ENCODE measurements at places on chromosomes 11 and 22.

- H3K4me1 ChIP-seq, result no peaks in the 10 kb centered on the region
- H3K36me3 ChIP-seq, result no peaks in the 10 kb centered on the region
- no peak overlapping the region for H3K4me3 ChIP-seq
- H3K27ac ChIP-seq, result no peak overlapping the region
- no peak for DNase-seq
These were observed 257.3 kb upstream of the ISX start for GRCh38 chr22:34808618-34809017.

GRCh38 chr11:71964641-71965040 lies 34.1 kb upstream of the IL18BP start:
- H3K4me3 ChIP-seq, result no peak overlapping the region
- no peaks in the 10 kb centered on the region for H3K27me3 ChIP-seq
- H3K27ac ChIP-seq, result no peak overlapping the region
- peaks cover 25% of the 10 kb centered on the region for H3K36me3 ChIP-seq
- no peaks in the 10 kb centered on the region for H3K4me1 ChIP-seq

DNA sequence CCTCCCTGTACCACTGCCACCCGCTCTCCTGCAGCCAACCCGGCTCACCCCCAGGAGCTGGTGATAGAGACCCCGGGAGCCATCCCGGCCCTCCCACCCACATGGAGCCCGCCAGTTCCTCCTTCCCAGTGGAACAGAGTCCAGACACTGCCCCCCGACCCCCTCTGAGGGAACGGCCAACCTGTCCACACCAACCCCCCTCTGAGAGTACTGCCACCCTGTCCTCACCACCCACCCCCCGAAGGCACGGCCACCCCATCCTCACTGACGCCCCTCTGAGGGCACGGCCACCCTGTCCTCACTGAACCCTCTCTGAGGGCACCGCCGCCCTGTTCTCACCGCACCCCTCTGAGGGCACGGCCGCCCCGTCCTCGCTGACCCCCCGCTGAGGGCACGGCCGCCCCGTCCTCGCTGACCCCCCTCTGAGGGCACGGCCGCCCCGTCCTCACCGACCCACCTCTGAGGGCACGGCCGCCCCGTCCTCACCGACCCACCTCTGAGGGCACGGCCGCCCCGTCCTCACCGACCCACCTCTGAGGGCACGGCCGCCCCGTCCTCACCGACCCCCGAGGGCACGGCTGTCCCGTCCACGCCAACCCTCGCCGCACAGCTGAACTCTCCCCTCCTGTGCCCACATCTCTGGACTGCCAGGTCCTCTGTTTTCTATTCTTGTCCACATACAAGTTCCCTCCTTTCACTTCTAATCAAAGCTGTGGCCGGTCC lies 18.0 kb downstream of the TOLLIP start:
- DNase-seq, result no peak
- no peak overlapping the region for H3K4me3 ChIP-seq
- no peak overlapping the region for H3K27ac ChIP-seq
- no peaks in the 10 kb centered on the region for H3K27me3 ChIP-seq
- H3K36me3 ChIP-seq, result peaks cover 27% of the 10 kb centered on the region

DNA sequence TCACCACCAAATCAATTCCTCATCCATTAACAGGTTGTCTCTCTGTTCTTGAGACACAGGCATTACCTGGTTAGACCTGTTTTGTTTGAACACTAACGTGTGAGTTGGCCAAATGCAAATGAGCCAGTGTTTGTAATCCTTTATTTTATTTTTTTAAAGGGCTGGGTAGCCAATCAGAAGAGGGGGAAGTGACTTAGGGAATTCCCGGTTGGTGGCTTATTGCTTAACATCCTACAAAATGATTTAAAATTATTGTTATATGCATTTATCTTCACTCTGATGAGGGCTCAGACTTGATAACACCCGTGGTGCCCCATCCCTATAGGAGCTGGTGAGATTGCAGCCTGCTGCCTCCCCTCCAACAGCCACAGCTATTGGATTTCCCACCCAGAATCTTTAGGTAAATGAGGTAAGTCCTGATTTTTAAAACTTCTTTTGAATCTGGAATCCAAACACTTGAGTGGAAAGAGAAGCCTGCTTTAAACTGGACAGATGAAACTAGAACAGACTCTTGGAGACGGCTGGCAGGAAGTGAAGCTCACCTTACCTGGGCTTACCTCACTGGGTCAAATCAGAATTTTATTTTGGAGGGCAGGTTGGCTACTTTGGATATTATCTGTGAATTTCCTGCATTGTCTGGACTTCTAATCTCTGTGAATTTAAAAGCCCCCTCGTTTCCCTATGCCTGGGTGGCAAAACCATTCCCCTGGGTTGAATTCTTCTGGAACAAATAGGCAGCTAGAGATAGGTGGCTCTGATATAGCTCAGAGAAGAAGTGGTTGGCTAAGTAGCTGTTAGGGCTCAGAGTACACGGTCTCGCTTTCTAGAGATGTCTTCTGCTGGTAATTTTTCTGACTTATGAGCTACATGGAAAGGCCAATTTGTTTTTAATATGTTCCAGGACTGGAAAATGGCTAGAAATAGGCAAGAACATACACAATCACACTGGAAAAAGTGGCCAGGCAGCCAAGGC lies at the start of gene EHF:
EHF (plus strand) TSS at position 274 of the 973 bp plus-strand sequence. CDS start 21,538 bp downstream, outside the sequence.
- no peak within 1 kb of the TSS for H3K27ac ChIP-seq
- H3K27me3 ChIP-seq, result no peaks in the 10 kb centered on the region
- H3K4me1 ChIP-seq, result no peaks in the 10 kb centered on the region
- no peak within 1 kb of the TSS for H3K4me3 ChIP-seq
- H3K36me3 ChIP-seq, result no peaks in the 10 kb centered on the region

GRCh38 chr11:5803982-5804381 lies 4.7 kb upstream of the OR52N2 start:
- H3K27me3 ChIP-seq, result no peaks in the 10 kb centered on the region
- DNase-seq, result no peak
- no peaks in the 10 kb centered on the region for H3K4me1 ChIP-seq
- H3K36me3 ChIP-seq, result no peaks in the 10 kb centered on the region

- H3K4me3 ChIP-seq, result no peak overlapping the region
- no peaks in the 10 kb centered on the region for H3K27me3 ChIP-seq
- H3K36me3 ChIP-seq, result no peaks in the 10 kb centered on the region
These were observed 25.6 kb upstream of the NRIP3 start for GRCh38 chr11:9029422-9029821.

- no peaks in the 10 kb centered on the region for H3K4me1 ChIP-seq
- H3K4me3 ChIP-seq, result no peak overlapping the region
- H3K36me3 ChIP-seq, result no peaks in the 10 kb centered on the region
These were observed 40.3 kb upstream of the CYP2D6 start for GRCh38 chr22:42170946-42171345.

DNA sequence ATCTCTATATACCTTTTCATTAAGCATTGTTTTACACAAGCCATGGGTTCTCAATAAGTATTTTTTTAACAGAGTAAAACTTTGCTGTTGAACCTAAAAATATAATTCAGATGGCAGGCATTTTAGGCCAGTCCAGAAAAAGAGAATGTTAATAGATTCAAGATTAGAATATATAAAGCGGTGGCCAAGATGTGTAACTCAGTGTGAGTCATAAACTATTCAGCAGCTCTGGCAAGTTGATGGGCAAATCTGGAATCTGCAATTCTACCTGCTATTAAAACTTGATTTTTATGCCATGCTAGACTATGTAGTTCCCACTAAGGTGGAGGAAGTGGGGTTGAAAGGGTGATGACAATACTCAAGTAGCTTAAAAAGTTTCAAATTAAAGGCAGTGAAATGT lies 45.4 kb downstream of the CASP12 start:
- no peaks in the 10 kb centered on the region for H3K27me3 ChIP-seq
- DNase-seq, result no peak

- no peak for DNase-seq
- no peak overlapping the region for H3K27ac ChIP-seq
- no peaks in the 10 kb centered on the region for H3K27me3 ChIP-seq
- no peaks in the 10 kb centered on the region for H3K36me3 ChIP-seq
- peaks cover 3% of the 10 kb centered on the region for H3K4me1 ChIP-seq
- no peak overlapping the region for H3K4me3 ChIP-seq
These were observed 24.1 kb upstream of the WNT11 start for GRCh38 chr11:76230392-76230791.

DNA sequence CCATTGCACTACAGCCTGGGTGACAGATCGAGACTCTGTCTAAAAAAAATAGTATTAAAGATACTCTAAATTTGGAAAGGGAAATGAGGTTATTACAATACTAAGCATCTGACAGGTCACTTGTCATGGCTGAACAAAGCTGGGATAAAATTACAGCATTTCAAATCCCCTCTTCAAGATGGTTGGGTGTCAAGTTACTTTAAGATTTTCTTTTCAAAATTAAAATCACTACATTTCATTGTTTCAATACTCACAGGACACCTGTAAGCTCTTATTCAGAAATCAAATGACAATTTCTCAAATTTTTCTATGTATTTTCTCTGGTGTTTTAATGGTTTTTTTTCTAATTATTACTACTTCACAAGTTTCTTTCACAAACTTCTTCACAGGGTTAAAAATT lies 5.7 kb downstream of the TAF1D start:
- no peaks in the 10 kb centered on the region for H3K27me3 ChIP-seq
- peaks cover 81% of the 10 kb centered on the region for H3K36me3 ChIP-seq
- no peak overlapping the region for H3K4me3 ChIP-seq
- no peak overlapping the region for H3K27ac ChIP-seq

DNA sequence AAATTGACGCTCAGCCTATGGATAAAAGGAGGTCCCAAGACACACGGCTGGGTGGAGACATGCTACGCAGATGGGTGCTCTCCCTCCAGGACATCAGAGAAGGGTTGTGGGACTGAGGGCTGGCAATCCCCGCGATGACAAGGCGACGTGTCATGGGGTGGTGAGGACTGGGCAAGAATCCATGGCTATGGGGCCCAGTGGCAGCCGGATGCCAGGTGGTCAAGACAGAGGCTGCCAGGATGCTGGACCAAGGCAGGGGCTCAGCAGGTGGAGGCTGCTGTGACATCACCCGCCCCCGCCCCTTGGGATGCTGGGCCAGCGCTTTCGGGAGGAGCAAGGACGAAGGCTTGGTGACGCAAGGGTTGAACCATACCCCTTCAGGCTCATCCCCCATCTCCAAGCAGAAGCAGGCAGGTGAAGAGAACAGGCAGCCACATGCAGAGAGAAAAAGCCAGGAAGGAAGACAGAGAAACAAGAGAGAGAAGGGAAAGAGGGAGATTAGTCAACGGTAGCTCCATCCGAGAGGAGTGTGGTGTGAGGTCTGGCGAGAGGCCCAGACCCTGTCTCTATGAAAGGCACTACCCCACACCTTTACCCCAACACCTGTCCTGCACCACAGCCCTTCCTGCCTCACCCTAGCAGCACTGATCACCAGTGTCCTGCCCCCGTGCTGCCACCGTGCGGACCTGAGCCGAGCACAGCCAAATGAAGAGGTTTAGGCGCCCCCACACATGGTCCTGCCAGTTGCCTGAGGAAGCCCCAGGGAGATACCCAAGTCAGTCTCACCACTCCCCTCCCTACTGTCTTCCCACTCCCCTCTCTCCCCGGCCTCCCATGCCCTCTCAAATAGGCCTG lies 24.1 kb upstream of the RASL10A start:
- peaks cover 18% of the 10 kb centered on the region for H3K36me3 ChIP-seq
- DNase-seq, result no peak
- H3K4me1 ChIP-seq, result no peaks in the 10 kb centered on the region
- no peak overlapping the region for H3K4me3 ChIP-seq

DNA sequence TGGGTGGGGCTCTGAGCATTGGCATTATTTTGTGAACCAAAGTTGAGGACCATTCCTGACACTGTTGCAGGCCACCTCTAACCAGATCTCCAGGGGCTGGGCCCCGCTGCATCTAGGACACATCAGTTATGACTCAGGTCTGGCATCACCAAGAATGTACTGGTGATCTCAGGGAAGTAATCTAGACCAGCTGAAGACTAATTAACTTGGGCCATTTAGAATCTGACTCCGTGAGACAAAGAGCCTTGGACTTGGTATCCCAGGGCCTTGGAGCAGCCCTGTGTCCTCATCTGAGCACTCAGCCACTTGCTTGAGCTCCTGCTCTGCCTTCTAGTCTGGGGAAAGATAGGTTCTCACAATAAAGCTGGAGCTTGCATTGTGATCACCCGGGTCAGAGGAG lies 200.6 kb downstream of the KIRREL3 start:
- H3K36me3 ChIP-seq, result no peaks in the 10 kb centered on the region
- DNase-seq, result no peak
- H3K4me3 ChIP-seq, result no peak overlapping the region
- no peaks in the 10 kb centered on the region for H3K4me1 ChIP-seq

DNA sequence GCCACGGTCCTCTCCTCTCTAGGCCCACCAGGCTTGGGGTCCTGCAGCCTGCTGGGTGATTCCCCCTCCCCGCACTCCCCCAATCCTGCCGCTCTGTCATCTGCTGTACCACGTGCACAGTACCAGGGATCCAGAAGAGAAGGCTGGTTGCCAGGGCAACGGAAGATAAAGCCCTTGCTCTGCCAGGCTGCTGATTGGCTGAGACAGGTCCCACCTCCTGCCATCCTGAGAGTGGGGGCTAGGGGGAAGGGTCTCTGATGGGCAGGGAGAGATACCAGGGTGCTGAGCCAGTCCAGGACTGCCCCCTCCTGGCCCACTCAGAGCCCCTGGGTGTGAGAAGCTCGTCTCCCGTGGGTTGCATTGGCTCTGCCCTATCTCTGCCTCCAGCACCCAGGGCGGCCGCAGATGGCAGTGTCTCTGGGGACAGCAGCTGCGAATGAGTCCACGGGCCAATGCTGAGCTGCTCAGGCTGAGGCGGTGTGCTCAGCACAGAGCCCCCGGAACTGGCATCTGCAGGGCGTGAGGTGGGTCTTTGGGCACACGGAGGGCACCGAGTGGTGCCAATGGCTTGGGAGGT lies at the start of gene SMIM45:
SMIM45 (plus strand) TSS at position 253 of the 577 bp plus-strand sequence.
- H3K36me3 ChIP-seq, result no peaks in the 10 kb centered on the region
- no peak for DNase-seq
- peaks cover 7% of the 10 kb centered on the region for H3K4me1 ChIP-seq

DNA sequence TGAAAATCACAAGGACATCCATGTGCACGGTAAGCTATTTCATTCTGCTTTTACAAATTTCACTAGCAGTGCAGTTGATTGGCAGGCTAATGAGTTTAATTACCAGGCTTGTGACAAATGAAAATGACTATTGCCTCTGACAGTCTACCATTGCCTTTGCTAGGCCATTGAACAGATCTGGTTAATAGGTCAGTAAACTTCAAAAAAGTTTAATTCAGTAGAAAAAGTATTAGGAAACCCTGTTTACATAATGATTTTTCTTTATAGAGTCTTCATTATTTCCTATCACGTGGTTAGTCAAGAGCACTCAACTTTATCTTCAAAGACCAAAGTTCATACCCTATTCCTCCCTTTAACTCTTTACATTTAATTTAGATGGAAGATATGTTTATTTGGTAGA lies 77.0 kb downstream of the PRMT3 start:
- H3K4me3 ChIP-seq, result no peak overlapping the region
- H3K27me3 ChIP-seq, result no peaks in the 10 kb centered on the region
- H3K27ac ChIP-seq, result no peak overlapping the region

- H3K27ac ChIP-seq, result no peak overlapping the region
- no peaks in the 10 kb centered on the region for H3K4me1 ChIP-seq
- H3K36me3 ChIP-seq, result no peaks in the 10 kb centered on the region
- no peak for DNase-seq
These were observed 17.2 kb downstream of the SLC5A4 start for GRCh38 chr22:32237906-32238305.

- no peaks in the 10 kb centered on the region for H3K4me1 ChIP-seq
- H3K4me3 ChIP-seq, result no peak overlapping the region
- no peak for DNase-seq
- H3K27me3 ChIP-seq, result no peaks in the 10 kb centered on the region
These were observed 38.4 kb upstream of the EMID1 start for GRCh38 chr22:29167032-29167911.
